Muscle of back (tissue), 13 donors: ENCODE measurements at places on chromosomes 16 and 17.

GRCh38 chr17:9676820-9677310 is 31.5 kb downstream of the USP43 start:
- DNase-seq: no peak

- peak; percentile 78 for DNase-seq
Measured at GRCh38 chr17:74569020-74570003, 2.0 kb upstream of the CD300H start.

- DNase-seq: no peak
Measured at GRCh38 chr16:26642047-26642664, 424.6 kb upstream of the C16orf82 start.

- peak; percentile 29 for DNase-seq
Measured at GRCh38 chr16:26712876-26713275, 353.9 kb upstream of the C16orf82 start.

- DNase-seq: no peak
Measured at GRCh38 chr17:64750891-64751677, 89.0 kb upstream of the SMURF2 start.
